ENCODE measurements at places on chromosomes 13 and 19. TPM values are rescaled to one million over a fixed set of nuclear protein-coding genes. Genes with fewer than 3 reads are reported as not detected.
A peak's percentile ranks its signal among the peaks of the same experiment; 100 is the strongest.

CFAP97D2 gene
- total RNA-seq: not detected

LRRC63 gene
- total RNA-seq: 1.0 TPM

YJEFN3 gene
- total RNA-seq: 12.8 TPM

KASH5 gene
- total RNA-seq: 0.85 TPM

LIM2 gene
- not detected for total RNA-seq

TBXA2R gene
- total RNA-seq: 0.92 TPM

ZNF709 gene
- total RNA-seq: 2.4 TPM

PCDH8 gene
- total RNA-seq: not detected

PODNL1 gene
- 0.17 TPM for total RNA-seq

AZU1 gene
- not detected for total RNA-seq

COMP gene
- total RNA-seq: not detected

IFNL1 gene
- not detected for total RNA-seq

PIP5K1C gene
- total RNA-seq: 18.7 TPM

DNA sequence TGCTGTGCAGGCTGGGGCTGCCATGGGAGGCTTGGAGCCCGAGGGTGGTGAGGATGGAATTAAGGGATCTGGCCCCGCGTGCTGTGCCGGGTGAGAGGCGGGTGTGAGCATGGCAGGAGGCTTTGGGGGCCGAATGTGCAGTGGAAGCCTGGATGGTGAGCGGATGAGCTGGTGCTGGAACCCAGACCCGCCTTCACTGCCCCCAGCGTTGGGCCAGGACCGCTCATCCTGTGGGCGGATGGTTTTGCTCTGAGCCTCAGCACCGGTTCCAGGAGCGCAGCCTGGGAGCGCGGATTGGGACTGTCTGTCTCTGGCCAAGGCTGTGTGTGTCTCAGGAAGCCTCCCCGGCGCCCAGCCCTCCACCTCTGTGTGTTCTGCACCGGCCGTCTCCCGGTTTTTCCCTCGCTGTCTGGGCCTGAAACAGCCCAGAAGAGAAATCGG lies 16.7 kb downstream of the KDM4B start:
- no peak overlapping the region for H3K4me3 ChIP-seq
- DNase-seq: no peak
- H3K27me3 ChIP-seq: no peaks in the 10 kb centered on the region
- H3K4me1 ChIP-seq: peaks cover 11% of the 10 kb centered on the region
- no peaks in the 10 kb centered on the region for H3K36me3 ChIP-seq
- no peak overlapping the region for H3K27ac ChIP-seq

DNA sequence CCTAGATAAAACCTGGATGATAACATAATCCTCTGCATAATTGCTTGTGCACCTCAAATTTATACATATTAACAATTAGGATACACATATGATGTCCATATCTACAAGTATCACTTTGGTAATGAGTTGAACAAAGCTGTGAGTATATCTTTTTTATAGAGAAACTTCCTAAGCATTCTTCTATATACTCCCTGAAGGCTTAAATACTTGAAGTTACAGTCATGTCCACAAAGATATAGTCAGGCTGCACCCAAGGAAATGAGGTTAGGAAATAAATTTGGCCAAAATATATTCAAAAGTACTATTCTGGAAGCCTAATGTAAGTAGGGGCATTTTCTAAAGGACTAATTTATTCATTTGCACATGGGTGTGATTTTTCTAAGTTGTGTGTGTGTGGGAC lies 761.5 kb downstream of the PCDH9 start:
- H3K4me1 ChIP-seq: no peaks in the 10 kb centered on the region
- H3K36me3 ChIP-seq: no peaks in the 10 kb centered on the region
- DNase-seq: no peak
- H3K27me3 ChIP-seq: no peaks in the 10 kb centered on the region
- no peak overlapping the region for H3K4me3 ChIP-seq

DNA sequence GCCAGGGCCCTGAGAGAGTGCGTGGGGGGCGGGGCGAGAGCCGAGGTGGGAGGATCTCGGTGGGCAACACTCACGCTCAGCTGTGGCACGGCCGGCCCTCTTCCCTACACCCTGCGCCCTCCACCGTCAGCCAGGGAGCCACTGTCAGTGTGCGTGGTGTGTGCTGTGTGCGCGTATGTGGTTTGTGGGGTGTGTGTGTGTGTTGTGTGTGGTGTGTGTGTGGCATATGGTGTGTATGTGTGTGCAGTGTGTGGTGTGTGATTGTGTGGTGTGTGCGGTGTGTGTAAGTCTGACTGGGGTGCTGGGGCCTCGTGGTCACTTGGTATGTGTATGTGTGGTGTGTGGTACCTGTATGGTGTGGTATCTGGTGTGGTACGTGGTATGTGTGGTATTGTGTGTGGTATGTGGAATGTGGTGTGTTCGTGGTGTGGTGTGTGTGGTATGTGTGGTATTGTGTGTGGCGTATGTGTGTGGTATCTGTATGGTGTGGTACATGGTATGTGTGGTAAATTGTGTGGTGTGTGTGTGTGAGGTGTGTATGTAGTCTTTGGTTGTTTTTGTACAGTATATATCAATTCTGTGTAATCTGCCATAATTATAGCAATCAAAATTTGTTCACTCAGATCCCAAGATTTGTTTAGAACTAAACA lies 5.1 kb downstream of the GRK1 start:
- no peaks in the 10 kb centered on the region for H3K4me1 ChIP-seq
- DNase-seq: no peak
- H3K36me3 ChIP-seq: no peaks in the 10 kb centered on the region

DNA sequence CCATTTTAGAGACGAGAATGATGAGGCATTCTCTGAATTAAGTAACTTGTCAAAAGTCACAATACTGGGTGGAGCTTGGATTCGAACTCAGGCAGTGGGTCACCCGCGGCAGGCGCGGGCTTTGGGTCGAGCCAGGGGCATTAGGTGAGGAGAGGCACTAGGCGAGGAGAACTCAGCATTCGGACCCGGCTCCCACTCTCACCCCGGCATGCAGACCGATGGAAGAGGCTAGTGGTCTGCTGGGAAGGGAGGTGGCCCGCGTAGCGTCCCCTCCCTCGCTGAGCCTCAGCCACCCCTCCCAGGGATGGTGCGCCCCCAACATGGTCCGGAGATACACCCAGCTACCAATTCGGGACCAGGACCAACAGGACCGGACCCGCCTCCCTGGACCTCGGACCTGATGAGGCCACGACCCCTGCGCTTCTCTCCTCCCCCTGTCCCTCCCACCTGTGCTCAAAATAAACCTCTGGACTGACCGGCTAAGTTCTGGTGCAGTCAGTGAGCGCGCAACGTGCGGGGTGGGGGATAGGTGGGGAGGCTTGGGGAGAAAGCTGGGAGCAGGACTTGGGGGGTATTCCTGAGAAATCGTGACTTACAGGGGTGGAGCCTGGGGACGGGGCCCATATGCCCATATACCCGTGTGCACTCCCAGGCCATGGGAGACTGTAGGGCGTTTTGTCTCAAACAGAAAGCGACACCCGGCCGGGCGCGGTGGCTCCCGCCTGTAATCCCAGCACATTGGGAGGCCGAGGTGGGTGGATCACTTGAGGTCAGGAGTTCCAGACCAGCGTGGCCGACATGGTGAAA lies 1.3 kb upstream of the SNAPC2 start:
- H3K36me3 ChIP-seq: peaks cover 8% of the 10 kb centered on the region
- no peak overlapping the region for H3K27ac ChIP-seq
- H3K4me3 ChIP-seq: peak overlapping the region; percentile 19

GRCh38 chr13:50011461-50011860 lies 3.8 kb upstream of the KCNRG start:
- no peaks in the 10 kb centered on the region for H3K27me3 ChIP-seq
- no peak overlapping the region for H3K27ac ChIP-seq
- H3K4me3 ChIP-seq: no peak overlapping the region
- DNase-seq: no peak

DNA sequence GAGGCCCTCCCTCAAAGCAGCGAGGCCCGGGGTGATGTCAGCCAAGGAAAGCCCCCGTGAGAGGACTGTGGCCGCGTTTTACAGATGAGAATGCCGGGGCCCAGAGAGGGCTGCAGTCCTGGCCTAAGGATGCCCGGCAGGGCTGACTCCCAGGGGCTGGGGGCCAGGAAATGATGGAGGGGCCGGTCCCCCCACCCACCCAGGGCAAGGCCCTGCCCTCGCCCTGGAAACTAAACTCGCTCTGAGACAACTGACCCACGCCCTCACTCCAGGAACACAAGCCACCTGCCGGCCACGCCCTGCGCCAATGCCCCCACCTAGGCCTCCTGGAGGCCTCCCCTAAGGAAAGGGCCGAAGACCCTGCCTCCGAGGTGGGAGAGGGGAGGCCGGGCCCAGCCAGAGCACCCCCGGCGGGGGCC lies 7.2 kb downstream of the ZBTB7A start:
- no peaks in the 10 kb centered on the region for H3K27me3 ChIP-seq
- no peak for DNase-seq
- H3K27ac ChIP-seq: peak overlapping the region; percentile 31
- peaks cover 16% of the 10 kb centered on the region for H3K4me1 ChIP-seq

- no peaks in the 10 kb centered on the region for H3K27me3 ChIP-seq
- H3K4me1 ChIP-seq: no peaks in the 10 kb centered on the region
- no peak for DNase-seq
- H3K27ac ChIP-seq: no peak overlapping the region
- peaks cover 24% of the 10 kb centered on the region for H3K36me3 ChIP-seq
These were observed 8.5 kb downstream of the UTP14C start for GRCh38 chr13:52033039-52033438.

GRCh38 chr19:56120371-56121179 lies 520 bp downstream of the ZNF787 start:
- H3K4me1 ChIP-seq: peaks cover 55% of the 10 kb centered on the region

DNA sequence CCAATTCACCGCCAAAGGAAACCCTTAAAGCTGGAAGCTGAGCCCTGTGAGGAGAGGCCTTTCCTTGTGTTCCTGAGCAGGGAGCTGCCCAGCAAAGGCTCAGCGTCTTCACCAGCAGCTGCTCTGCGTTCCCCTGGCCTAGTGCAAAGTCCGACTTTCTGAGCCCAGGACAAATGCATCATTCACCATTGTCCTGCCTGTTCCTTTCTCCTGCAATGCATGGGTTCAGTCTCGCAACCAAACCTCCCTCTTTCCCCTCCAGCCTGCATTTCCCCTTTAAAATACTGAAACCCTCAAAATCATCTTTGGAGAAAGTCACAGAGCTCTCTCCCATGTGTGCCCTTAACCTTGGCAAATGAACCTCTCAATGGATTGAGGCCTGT lies 12.9 kb upstream of the TMEM255B start:
- peaks cover 9% of the 10 kb centered on the region for H3K27me3 ChIP-seq
- H3K36me3 ChIP-seq: no peaks in the 10 kb centered on the region
- H3K27ac ChIP-seq: no peak overlapping the region
- no peak overlapping the region for H3K4me3 ChIP-seq
- no peak for DNase-seq

GRCh38 chr13:34751044-34751443 lies 191.0 kb upstream of the NBEA start:
- no peaks in the 10 kb centered on the region for H3K4me1 ChIP-seq
- no peak for DNase-seq
- H3K27ac ChIP-seq: no peak overlapping the region
- peaks cover 12% of the 10 kb centered on the region for H3K27me3 ChIP-seq

DNA sequence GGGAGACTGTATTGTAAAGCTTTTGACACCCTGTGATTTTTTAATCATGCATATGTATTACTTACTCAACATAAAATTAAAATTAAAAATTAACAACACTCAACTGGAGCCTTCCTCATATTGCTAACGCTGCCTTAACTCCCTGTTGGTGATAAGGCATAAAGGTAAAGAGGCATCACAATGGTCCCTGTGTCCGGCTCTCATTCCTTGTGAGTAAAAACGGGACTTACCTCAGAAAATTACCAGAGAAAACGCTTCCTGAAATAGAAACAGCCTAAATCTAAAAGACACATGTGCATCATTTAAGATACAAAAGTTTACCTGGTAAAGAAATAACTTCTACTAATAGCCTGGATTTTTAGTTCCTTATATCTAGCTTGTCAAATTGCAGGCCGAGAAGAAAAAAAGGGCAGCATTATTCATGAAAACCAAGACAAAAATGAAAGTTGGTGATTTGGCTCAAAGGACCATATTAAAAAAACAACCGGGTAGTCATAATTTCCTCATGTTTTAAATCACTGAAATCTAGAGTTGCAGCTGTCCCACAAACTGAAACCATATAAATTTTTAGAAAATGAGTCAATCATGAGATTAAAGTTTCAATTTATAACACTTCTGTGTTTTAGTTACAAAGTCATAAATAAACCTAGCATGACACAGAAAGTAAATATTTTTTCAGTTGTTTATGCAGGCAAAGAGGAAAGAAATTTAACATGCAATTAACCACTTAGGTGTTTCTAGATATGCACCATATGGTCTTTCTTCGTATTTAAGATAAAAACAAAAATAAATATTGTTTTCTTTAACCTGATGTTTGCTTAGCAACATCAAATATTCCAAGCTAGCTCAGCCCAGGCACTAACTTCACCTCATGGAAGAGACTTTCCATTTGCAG lies 94.7 kb downstream of the MIPEP start:
- H3K4me1 ChIP-seq: peaks cover 21% of the 10 kb centered on the region
- H3K36me3 ChIP-seq: peaks cover 9% of the 10 kb centered on the region
- no peaks in the 10 kb centered on the region for H3K27me3 ChIP-seq
- no peak for DNase-seq

GRCh38 chr19:31054430-31054829 lies 294.8 kb downstream of the TSHZ3 start:
- no peaks in the 10 kb centered on the region for H3K36me3 ChIP-seq
- H3K27me3 ChIP-seq: no peaks in the 10 kb centered on the region
- H3K4me1 ChIP-seq: no peaks in the 10 kb centered on the region

DNA sequence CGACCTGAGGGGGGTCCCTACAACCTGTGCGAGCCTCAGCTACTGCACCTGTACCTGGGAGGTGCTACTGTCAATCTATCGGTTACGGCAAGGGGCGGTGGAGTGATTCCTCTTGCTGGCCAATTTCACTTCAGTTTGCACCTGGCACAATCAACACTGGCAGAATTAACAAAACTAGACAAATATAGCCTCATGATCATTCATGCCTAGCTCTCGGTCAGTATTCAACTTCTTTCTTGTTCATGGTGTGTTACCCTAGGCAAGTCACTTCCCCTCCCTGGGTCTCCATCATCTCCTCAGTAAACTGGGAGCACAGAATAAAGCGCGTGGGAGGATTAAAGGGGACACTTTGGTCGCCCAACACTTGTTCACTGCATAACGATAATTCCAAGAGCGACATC lies 618 bp downstream of the HAUS8 start:
- H3K27me3 ChIP-seq: no peaks in the 10 kb centered on the region
- H3K4me3 ChIP-seq: peak overlapping the region; percentile 100
- peaks cover 60% of the 10 kb centered on the region for H3K4me1 ChIP-seq

- no peaks in the 10 kb centered on the region for H3K36me3 ChIP-seq
- H3K4me3 ChIP-seq: no peak within 1 kb of the TSS
- peaks cover 21% of the 10 kb centered on the region for H3K27me3 ChIP-seq
These were observed at the start of gene FREM2 for GRCh38 chr13:38686577-38687245. FREM2 (plus strand) TSS chr13:38687077; CDS start chr13:38687345, 268 bp downstream.

GRCh38 chr13:36769545-36769944 lies 49.5 kb upstream of the RFXAP start:
- H3K27ac ChIP-seq: no peak overlapping the region
- no peak for DNase-seq
- H3K4me1 ChIP-seq: no peaks in the 10 kb centered on the region
- peaks cover 16% of the 10 kb centered on the region for H3K27me3 ChIP-seq

Data from activated CD4-positive, alpha-beta T cell treated with anti-CD3 and anti-CD28 coated beads, Interleukin-2, amount 10 ng/mL, durations not matched to agents 7 days and 5 days (primary cell).